ENCODE measurements at places on chromosomes 16 and 17. TPM values are rescaled to one million over a fixed set of nuclear protein-coding genes. Genes with fewer than 3 reads are reported as not detected.

Gene TMEM204
- total RNA-seq = 27.8 TPM

Gene MT1M
- 42.9 TPM for total RNA-seq

- no peaks in the 10 kb centered on the region for H3K36me3 ChIP-seq
- H3K4me1 ChIP-seq = no peaks in the 10 kb centered on the region
- no peak overlapping the region for H3K4me3 ChIP-seq
- no peak for DNase-seq
- no peak overlapping the region for H3K27ac ChIP-seq
- H3K27me3 ChIP-seq = no peaks in the 10 kb centered on the region
Measured at GRCh38 chr17:19569785-19570543, 36.3 kb downstream of the SLC47A1 start.

GRCh38 chr16:81477697-81478693 is 33.4 kb downstream of the CMIP start:
- no peak overlapping the region for H3K4me3 ChIP-seq
- H3K4me1 ChIP-seq = peaks cover 3% of the 10 kb centered on the region
- H3K27me3 ChIP-seq = no peaks in the 10 kb centered on the region
- no peak for DNase-seq
- H3K36me3 ChIP-seq = no peaks in the 10 kb centered on the region

DNA sequence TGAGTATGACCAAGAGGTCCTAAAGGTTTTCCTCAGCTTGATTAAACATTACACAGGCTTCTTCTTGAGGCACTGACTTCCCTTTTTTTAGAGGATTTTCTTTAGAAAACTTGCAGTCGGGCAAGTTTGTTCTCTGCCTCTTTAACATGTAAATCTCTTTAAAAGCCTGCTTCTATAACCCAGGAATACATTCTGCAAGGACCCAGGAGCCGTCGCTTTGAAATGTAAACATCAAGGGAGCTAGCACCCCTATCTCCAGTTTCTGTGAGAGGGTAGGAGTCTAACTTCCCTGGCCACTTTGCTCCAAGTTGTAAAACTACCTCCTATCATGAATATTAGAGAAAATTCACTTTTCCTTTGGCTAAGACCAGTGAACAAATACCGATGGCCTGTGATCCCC is 201.5 kb upstream of the CPHXL start:
- no peaks in the 10 kb centered on the region for H3K36me3 ChIP-seq
- no peak overlapping the region for H3K27ac ChIP-seq
- H3K27me3 ChIP-seq = no peaks in the 10 kb centered on the region
- no peaks in the 10 kb centered on the region for H3K4me1 ChIP-seq
- DNase-seq = no peak

GRCh38 chr17:41329279-41329948 is 13.9 kb upstream of the KRTAP17-1 start:
- H3K27ac ChIP-seq = no peak overlapping the region
- no peaks in the 10 kb centered on the region for H3K36me3 ChIP-seq
- H3K4me3 ChIP-seq = no peak overlapping the region
- no peaks in the 10 kb centered on the region for H3K4me1 ChIP-seq

DNA sequence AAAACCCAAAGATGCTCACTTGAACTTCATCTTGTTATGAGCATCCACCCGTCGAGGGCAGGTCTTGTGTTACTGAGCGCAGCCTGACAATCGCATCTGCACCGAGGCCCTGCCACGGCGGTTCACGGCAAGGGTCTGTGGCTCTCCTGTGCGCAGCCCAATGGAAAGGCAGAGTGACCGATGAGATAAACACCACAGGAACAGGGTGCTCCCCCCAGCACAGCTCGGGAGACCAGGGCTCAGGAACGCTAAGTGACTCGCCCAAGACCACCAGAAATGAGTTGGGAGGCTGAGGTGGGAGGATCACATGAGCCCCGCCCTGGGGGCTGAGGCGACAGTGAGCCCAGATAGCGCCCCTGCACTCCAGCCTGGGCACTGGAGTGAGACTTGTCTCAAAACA is 134.7 kb downstream of the ANKRD11 start:
- DNase-seq = no peak
- H3K4me1 ChIP-seq = peaks cover 22% of the 10 kb centered on the region
- H3K4me3 ChIP-seq = no peak overlapping the region
- H3K27ac ChIP-seq = no peak overlapping the region
- H3K36me3 ChIP-seq = no peaks in the 10 kb centered on the region

DNA sequence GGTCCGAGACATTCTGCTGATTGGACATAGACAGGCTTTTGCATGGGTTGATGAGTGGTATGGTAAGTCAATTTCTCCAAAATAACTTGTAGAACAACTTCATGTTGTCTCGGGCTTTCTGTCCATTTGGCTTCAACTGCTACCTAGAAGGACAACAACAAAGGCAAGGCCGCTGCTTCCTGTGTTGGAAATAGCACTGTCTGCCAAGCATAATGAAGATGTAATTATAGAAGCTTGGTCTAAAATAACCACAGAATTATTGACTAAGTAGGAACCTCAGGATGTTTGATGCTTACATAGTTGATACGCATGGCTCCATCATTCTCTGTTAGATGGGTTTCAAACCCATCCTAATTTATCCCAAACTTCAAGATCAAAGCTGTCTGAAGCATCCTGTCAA is 42.3 kb upstream of the NOL11 start:
- H3K27ac ChIP-seq = no peak overlapping the region
- no peaks in the 10 kb centered on the region for H3K27me3 ChIP-seq
- no peak for DNase-seq
- H3K4me1 ChIP-seq = no peaks in the 10 kb centered on the region

DNA sequence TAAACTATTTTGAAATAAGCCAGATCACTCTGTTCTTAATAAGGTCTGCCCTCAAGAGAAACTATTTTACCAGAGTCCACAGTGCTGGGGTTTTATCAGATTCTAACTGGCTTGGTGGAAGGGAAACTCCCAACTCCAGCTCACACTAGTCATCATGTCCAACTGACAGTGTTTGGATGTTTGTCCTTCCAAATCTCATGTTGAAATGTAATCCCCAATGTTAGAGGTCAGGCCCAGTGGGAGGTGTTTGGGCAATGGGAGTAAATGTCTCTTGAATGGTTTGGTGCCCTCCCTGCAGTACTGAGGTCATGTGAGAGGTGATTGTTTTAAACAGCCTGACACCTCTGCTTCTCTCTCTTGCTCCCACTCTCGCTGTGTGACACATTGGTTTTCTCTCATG is 1301.0 kb upstream of the CDH8 start:
- DNase-seq = no peak
- H3K36me3 ChIP-seq = no peaks in the 10 kb centered on the region
- H3K4me1 ChIP-seq = no peaks in the 10 kb centered on the region
- H3K4me3 ChIP-seq = no peak overlapping the region
- H3K27me3 ChIP-seq = no peaks in the 10 kb centered on the region

DNA sequence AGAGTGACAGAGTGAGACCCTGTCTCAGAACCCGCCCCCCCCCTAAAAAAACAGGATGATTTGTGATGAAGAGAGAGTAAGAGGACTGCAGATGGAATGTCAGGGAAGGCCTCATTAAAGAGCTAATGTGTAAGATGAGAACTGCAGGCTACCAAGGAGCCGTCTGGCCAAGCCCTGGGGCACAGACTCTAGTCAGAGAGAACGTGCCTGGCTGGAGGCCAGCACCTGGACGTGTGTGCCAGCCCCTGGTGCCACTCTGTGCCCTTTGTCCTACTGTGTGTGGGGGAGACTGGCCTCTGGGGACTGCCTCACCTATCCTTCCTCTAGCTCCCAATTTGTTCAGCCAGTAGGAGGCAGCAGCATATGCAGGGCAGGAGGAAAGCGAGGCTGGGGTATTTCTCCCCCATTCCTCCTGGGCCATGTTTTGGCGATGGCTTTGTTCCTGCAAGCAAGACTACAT is 37.1 kb downstream of the KNOP1 start:
- H3K36me3 ChIP-seq = no peaks in the 10 kb centered on the region
- H3K4me3 ChIP-seq = no peak overlapping the region
- no peaks in the 10 kb centered on the region for H3K4me1 ChIP-seq
- H3K27me3 ChIP-seq = no peaks in the 10 kb centered on the region
- no peak overlapping the region for H3K27ac ChIP-seq
- DNase-seq = no peak

GRCh38 chr17:38550661-38551060 is 55.1 kb downstream of the SRCIN1 start:
- no peak overlapping the region for H3K27ac ChIP-seq
- no peaks in the 10 kb centered on the region for H3K27me3 ChIP-seq
- no peaks in the 10 kb centered on the region for H3K36me3 ChIP-seq

- peak overlapping the region; percentile 91 for H3K27ac ChIP-seq
- peak; percentile 96 for DNase-seq
- H3K36me3 ChIP-seq = no peaks in the 10 kb centered on the region
- H3K4me3 ChIP-seq = peak overlapping the region; percentile 59
- no peaks in the 10 kb centered on the region for H3K27me3 ChIP-seq
Measured at GRCh38 chr17:83109793-83110645, 30.6 kb downstream of the METRNL start.

- H3K4me1 ChIP-seq = no peaks in the 10 kb centered on the region
- H3K36me3 ChIP-seq = no peaks in the 10 kb centered on the region
- no peaks in the 10 kb centered on the region for H3K27me3 ChIP-seq
- H3K4me3 ChIP-seq = no peak overlapping the region
- DNase-seq = no peak
- H3K27ac ChIP-seq = no peak overlapping the region
Measured at GRCh38 chr16:28307936-28308335, 15.6 kb downstream of the SBK1 start.

DNA sequence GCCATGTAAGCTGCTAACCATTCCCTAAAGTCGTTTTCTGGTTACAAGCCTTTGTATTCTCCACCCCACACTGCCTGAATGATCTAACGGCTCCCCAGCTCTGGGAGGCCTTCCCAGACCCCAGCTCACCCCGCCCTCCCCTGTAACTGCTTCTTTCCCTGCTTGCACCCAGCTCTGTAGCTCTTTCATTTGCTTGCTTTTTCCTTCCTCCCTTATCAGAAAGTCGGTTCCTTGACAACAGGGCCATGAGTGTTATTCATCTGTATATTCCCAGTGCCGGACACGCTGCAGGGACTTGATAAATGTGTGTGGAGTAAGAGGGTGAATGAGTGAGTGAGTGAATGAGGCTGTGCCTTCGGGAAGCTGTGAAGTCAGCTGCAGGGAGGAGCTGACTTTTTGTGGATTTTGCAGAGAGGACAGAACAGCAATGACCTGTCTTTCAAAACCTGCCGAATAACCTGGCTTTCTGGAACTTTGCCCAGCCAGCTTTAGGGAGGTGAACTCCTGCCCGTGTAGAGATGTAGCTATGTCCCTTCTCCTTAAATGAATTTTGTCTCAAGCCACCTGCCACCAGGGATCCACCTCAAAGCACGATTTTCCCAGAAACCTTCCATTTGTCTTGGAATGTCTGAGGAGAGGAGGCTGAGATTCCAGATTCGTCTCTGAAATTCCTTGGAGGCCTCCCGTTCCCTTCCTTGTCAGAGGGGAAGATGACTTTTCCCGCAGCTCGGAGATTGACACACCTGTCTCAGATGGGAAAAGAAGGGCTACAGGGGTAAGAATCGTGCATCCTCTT is 20.0 kb upstream of the CACNG4 start:
- H3K36me3 ChIP-seq = no peaks in the 10 kb centered on the region
- peak; percentile 51 for DNase-seq
- H3K4me1 ChIP-seq = no peaks in the 10 kb centered on the region
- H3K27me3 ChIP-seq = no peaks in the 10 kb centered on the region

DNA sequence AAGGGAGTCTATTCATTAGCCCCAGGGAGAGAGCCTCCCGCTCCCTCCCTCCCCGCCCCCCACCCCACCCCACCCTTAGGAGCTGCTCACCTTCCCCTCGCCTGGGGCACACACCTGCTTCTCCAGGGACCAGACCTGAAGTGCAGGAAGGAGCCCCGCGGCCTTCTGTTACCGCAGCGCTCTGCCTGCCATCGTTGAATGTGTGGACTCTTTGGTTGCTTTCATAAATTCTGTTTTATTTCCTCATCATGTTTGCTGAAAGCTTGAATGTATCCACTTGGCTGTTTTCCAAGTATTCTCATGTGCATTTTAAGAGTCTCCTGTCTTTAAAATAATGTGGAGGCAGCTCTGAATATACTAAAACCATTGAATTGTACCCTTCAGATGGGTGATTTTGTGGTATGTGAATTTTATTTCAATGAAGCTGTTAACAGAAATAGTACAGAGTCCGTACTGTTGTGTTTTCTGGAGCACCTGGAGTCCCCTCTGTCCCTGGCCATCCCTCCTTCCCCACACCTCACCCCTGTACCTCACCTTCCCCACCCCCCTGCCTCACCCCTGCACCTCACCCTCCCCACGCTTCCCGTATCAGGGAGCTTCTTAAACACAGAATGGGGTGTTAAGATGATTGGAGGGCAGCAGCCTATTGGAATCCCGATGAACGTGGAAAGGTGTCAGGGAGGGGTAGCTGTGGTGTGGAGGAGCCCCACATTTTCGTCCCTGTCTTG is 25.5 kb downstream of the RAB11FIP3 start:
- no peaks in the 10 kb centered on the region for H3K4me1 ChIP-seq
- no peak overlapping the region for H3K4me3 ChIP-seq
- peak overlapping the region; percentile 58 for H3K27ac ChIP-seq
- DNase-seq = no peak
- H3K36me3 ChIP-seq = no peaks in the 10 kb centered on the region
- H3K27me3 ChIP-seq = no peaks in the 10 kb centered on the region

DNA sequence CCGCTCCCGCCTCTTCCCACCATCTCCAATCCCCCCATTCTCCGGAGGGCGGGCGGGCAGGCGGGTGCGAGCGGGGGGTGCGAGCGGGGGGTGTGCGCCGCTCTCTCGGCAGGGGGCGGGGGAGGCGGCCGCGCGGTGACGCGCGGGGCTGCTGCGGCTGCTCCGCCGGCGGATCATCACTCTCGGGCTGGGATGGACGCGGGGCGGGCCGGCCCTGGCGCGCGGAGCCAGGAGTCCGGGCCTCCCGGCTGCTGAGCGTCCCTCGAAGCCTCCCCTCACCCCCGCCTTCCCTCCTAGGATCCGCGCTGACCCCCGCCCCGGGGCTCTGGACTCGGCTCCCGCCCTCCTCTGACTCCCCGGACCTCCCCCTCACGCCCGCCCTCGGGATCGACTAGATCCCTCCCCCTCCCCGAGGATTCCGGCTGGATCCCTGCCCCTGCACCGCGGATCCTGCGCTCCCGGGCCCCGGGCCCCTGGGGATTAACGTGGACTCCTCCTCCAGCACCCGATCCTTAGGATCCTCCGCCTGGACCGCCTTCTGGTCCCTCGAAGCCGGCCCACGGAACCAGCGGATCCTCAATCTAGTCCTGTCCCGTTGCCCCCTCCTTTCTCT is 946 bp upstream of the TMEM256 start:
- peaks cover 8% of the 10 kb centered on the region for H3K4me1 ChIP-seq
- H3K27ac ChIP-seq = peak overlapping the region; percentile 95
- no peaks in the 10 kb centered on the region for H3K27me3 ChIP-seq
- DNase-seq = peak; percentile 74

GRCh38 chr16:70701596-70701995 is 15.7 kb upstream of the MTSS2 start:
- H3K27me3 ChIP-seq = no peaks in the 10 kb centered on the region
- H3K4me3 ChIP-seq = no peak overlapping the region
- peak overlapping the region; percentile 96 for H3K27ac ChIP-seq
- H3K4me1 ChIP-seq = peaks cover 31% of the 10 kb centered on the region
- DNase-seq = no peak

Measured in breast epithelium (tissue), 4 donors.